ENCODE measurements at places on chromosomes 1 and 21.

DNA sequence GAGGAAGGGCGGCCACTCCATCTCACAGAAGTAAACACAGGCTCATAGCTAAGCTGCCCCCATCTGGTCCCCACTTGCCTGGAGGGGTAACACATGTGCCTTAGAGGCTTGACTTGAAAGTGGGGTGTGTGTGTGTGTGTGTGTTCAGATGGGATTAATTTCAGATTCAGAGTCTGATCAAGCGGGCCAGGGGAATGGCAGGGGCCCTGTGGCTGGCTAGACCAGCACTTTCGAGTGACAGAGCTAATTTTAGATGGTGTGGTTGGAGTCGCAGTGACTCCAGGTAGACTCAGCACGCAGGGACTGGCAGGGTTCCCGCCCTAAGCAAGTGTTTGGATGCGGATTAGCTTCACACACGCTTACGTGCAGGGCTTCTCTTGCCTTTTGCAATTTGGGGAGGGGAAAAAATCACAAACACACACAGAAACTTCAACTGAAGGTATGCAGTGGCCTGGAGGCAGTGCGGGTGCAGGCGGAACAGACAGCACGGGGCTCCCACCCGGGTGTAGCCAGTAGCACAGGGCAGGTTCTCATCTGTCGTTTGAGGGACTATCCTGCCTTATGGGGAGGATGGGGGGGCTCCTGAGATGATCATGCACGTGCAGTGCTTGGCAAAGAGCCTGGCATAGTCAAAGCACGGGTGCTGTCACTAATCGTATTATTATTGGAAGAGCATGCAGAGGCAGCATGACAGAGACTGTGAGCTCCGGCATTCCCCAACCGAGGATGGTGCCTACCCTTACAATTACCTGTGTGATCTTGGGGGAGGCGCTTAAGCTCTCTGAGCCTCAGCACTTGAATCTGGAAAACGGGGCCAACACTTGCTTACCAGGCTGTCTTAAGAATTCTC, 1.3 kb downstream of the EDN2 start:
- DNase-seq, result no peak

DNA sequence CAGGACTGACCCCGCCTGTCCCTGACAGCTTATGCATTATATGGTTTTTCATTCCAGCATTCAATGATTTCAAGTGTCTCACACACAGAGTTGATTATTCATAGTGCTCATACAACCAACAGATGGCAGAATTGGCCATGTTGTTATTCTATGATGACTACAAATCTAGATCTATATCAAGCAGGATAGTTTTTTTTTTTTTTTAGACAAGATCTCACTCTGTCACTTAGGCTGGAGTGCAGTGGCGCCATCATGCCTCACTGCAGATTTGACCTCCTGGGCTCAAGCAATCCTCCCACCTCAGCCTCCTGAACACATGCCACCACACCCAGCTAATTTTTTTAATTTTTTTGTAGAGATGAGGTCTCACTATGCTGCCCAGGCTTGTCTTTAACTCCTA, 40.1 kb upstream of the LRRC8D start:
- DNase-seq, result no peak

- DNase-seq, result no peak
Measured at GRCh38 chr1:167749741-167750140, 28.0 kb downstream of the MPZL1 start.

DNA sequence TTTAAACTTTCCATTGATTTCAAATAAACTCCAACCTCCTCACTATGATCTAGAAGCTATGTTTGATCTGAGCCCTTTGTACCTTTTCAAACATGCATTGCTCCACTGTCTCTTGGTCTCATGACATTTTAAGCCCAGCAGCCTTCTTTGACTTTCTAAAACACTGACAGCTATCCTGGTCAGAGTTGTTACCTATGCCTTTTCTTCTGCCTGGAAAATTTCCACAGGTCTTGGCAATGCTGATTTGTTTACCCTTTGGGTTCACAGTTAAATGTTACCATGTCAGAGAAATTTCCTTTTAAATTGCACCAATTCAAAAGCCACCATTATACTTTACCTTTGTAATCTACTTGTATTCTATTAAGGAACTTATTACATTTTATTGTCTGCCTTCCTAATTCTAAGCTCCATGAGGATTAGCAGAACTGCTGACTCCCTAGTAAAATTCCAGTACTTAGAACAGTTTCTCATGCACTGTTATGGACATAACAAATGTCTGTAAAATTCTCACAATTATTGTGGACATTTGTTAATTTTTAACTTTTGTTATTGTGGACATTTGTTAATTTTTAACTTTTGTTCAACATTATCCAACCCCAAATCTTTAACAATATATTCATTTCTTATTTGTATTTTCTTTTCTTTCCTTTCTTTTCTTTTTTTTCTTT, 1064.4 kb downstream of the NCAM2 start:
- DNase-seq, result no peak

- no peak for DNase-seq
Measured at GRCh38 chr1:110647254-110647891, 27.4 kb downstream of the KCNA3 start.
